ENCODE measurements at places on chromosomes 1 and 21. TPM values are rescaled to one million over a fixed set of nuclear protein-coding genes. Genes with fewer than 3 reads are reported as not detected.

Gene AKNAD1
- total RNA-seq = not detected

Gene FAM163A
- total RNA-seq = not detected

Gene ATP1A4
- total RNA-seq = not detected

Gene ITPKB
- total RNA-seq = 44.7 TPM

Gene LCE1A
- not detected for total RNA-seq

Gene LMOD1
- total RNA-seq = not detected

Gene VWA1
- 1.6 TPM for total RNA-seq

Gene PODN
- total RNA-seq = not detected

Gene SYCP1
- not detected for total RNA-seq

Gene TFAP2E
- 0.42 TPM for total RNA-seq

Gene TSTD1
- total RNA-seq = 40.8 TPM

Gene ARHGEF11
- 28.6 TPM for total RNA-seq

Gene AMY1B
- total RNA-seq = not detected

Gene S100A8
- total RNA-seq = not detected

Gene CFHR1
- not detected for total RNA-seq

Gene DSCAM
- total RNA-seq = not detected

Gene INTS7
- 37.2 TPM for total RNA-seq

Gene C8B
- not detected for total RNA-seq

Gene SLC22A15
- 1.4 TPM for total RNA-seq

Gene LAMC1
- total RNA-seq = 0.51 TPM

Gene DNASE2B
- not detected for total RNA-seq

Gene UBE2U
- total RNA-seq = not detected

Gene SLC16A4
- total RNA-seq = 0.15 TPM

Gene OVAAL
- not detected for total RNA-seq

Gene CDCA8
- total RNA-seq = 42.8 TPM

Gene ASTN1
- not detected for total RNA-seq

Gene G0S2
- 47.5 TPM for total RNA-seq

Gene UBE2G2
- 112 TPM for total RNA-seq

Gene CYP2J2
- total RNA-seq = 1.5 TPM

Gene NCSTN
- 75.8 TPM for total RNA-seq

Gene DYRK1A
- total RNA-seq = 95.4 TPM

Gene TDRD5
- total RNA-seq = not detected

Gene S1PR1
- 132 TPM for total RNA-seq

Gene MUL1
- 25.5 TPM for total RNA-seq

Gene SYT14
- total RNA-seq = not detected

All from T-helper 1 cell treated with Interleukin-12 subunit alpha and Interleukin-12 subunit beta and Interleukin-4 antibody, amounts not matched to agents 30 ng/mL and 1 ng/mL, for 36 hours (primary cell).